ENCODE measurements at places on chromosomes 6 and 20.

- no peak for DNase-seq
These were observed 9.3 kb upstream of the TXNDC5 start for GRCh38 chr6:7919871-7920270.

- no peak for DNase-seq
These were observed 8.7 kb downstream of the RNF24 start for GRCh38 chr20:4006640-4007039.

- no peak for DNase-seq
These were observed 5.2 kb upstream of the ZFAND3 start for GRCh38 chr6:37814374-37814773.

DNA sequence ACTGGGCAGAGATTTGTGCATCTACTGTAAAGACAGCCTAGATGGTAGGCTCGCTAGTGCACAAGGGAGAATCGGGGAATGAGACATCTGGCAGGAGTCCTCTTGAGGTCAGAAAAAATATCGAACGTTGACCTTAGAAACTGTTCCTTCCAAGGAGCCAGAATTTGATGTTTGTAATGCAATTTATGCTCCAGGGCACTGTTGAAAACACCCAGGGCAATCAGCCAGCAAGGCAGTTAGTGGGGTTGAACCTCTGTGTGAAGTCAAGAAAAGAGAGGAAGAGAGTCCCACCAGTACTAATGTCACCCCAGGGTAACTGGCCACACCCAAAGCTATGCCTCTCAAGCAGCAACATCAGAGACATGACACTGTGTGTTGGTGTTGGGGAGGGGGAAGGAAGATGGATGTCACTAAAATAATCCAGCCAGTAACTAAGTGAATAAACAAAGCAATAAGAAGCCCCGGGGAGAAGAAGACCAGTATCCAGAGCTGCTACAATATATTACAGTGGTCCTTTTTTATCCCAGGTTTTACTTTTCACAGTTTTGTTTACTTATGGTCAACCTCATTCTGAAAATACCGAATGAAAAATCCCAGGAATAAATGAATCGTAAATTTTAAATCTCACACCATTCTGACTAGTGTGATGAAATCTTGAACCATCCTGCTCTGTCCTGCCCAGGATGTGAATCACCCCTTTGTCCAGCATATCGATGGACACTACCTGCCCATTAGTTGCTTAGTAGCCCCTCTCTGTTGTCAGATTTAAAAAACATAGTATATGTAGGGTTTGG lies 32.9 kb upstream of the PDE10A start:
- no peak for DNase-seq

- DNase-seq = no peak
These were observed 289.9 kb downstream of the BTBD9 start for GRCh38 chr6:38349795-38350194.

GRCh38 chr20:50295762-50296449 lies 105.3 kb downstream of the CEBPB start:
- DNase-seq = no peak

DNA sequence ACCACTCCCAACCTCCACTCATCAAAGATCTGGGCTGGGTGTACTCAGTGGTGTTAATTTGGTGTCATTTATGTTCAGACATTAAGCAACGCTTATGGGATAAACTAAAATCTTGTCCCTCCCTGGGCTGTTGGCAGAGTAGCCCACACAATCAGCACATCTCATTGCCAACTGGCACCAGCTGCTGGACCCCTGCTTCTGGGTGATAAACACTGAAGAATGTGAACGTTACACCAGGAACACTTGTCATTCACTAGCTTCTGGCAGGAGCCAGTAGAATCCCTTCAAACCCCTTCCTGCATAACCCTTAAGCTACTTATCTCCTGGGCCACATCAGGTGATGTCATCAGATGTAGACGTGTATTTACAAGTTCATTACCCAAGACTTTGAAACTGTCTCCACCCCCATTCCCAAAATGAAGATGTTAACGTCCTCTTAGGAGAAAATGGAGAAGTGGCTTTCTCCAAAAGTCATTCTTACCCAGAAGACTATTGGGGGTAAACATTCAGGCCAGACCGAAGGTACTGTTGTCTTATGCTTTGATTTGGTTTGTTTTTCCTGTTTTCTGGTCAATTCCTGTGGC lies 107.8 kb upstream of the CD93 start:
- DNase-seq = no peak

DNA sequence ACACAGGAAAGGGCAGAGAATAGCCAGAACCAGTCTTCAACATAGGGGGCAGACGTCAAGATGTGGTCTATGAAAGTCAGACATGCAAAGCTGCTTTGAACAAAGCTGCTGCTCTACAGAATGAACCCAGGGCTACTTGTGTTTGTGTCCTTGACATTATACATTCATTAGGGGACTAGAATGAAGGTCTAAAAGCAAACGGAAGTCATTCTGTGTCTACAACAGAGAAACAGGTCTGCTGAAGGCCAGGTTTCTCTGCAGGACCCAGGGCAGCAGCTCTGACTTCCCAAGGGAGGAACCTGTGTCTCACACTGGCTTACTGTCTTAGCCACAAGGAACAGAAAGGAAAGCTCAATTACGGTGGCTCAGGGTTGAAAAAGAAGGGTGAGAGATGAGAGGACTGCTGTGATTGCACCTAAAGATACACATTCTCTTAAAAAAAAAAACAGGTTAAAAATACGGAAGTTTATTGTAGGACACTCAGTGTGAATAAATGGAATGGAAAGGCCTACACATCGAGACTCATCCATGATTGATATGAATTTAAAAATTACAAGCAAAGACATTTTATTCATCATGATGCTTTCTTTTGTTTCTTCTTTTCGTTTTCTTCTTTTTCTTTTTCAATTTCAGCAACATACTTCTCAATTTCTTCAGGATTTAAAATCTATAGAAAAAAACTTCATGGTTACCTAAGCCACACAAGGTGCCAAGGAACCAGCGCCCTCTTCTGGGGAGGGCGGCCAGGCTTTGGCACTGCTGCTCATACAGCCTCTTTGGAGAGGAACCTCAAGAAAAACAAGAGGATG lies 6.7 kb downstream of the PSMA7 start:
- no peak for DNase-seq

DNA sequence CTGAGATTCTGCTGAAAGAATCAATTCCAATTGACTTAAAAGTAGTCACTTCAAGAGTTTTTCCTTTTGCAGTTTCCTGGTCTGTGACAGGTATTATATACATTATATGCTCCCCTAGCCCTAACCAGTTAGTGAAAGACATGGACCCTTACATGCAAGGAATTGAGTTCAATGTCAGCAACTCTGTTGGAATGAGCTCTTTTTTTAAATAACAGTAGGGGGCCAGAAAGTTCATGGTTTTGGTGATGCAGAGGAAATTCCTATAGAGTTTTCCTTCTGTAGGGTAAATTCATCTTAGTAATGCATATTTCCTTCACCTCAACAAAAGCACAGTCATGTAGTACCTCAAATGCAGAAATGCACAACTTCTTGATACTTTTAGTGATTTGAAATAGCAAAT lies 172.2 kb downstream of the KIF6 start:
- no peak for DNase-seq

- no peak for DNase-seq
These were observed 71.8 kb downstream of the F13A1 start for GRCh38 chr6:6248651-6249050.

GRCh38 chr6:12473494-12473893 lies 183.3 kb downstream of the EDN1 start:
- no peak for DNase-seq

- DNase-seq = no peak
These were observed 141.8 kb upstream of the TENT5A start for GRCh38 chr6:81894306-81894705.

DNA sequence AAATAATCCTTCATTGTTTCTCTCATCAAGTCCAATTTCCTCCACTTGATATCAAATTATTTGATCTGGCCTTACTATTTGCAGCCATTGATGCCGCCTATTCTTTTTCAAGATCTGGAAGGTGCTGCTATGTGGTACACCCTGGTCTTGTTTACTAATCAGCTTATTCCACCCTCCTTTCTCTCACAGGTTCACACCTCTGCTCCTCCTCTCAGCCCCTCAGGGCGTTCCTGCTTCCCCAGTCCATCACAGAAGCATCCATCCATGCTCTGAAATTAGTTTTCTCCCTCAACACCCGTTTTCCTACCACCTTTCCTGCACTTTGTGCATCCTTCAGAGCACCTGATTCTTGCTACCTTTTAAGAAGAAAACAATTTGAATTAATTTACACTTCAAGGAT lies 183.6 kb downstream of the EPHA7 start:
- DNase-seq = no peak

GRCh38 chr6:82984720-82985119 lies 80.9 kb downstream of the UBE3D start:
- DNase-seq = no peak

DNA sequence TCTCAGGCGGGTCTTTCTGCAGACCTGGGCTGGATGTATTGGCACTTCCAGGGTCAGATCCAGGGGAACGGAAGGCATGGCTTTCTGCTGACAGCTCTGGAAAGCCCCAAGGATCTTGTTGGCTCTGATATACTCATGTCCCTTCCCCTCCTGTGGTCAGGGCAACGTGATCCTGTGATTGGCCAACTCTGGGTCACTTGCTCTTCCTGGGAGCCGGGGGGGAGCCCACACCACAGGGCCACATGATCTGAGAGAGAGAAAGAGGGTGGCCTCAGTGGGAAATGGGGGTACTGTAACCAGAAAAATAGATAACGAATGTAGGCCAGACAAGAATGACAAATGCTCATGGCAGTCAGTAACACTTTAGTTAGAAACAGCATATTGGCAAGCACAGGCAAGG lies 223.0 kb downstream of the NFATC2 start:
- DNase-seq = no peak

DNA sequence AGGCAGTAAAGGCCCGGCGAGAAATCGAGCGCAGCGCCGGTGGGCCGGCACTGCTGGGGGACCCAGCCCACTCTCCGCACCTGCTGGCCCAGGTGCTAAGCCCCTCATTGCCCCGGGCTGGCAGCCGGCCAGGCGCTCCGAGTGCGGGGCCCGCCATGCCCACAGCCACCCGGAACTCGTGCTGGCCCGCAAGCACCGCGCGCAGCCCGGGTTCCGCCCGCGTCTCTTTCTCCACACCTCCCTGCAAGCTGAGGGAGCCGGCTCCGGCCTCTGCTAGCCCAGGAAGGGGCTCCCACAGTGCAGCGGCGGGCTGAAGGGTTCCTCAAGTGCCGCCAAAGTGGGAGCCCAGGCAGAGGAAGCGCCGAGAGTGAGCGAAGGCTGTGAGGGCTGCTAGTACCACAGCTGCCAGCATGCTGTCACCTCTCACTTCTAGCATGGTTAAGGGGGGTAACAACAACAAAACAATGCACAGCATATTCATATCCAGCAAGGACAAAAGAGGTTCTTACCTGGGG lies 11.3 kb upstream of the GMPR start:
- no peak for DNase-seq

DNA sequence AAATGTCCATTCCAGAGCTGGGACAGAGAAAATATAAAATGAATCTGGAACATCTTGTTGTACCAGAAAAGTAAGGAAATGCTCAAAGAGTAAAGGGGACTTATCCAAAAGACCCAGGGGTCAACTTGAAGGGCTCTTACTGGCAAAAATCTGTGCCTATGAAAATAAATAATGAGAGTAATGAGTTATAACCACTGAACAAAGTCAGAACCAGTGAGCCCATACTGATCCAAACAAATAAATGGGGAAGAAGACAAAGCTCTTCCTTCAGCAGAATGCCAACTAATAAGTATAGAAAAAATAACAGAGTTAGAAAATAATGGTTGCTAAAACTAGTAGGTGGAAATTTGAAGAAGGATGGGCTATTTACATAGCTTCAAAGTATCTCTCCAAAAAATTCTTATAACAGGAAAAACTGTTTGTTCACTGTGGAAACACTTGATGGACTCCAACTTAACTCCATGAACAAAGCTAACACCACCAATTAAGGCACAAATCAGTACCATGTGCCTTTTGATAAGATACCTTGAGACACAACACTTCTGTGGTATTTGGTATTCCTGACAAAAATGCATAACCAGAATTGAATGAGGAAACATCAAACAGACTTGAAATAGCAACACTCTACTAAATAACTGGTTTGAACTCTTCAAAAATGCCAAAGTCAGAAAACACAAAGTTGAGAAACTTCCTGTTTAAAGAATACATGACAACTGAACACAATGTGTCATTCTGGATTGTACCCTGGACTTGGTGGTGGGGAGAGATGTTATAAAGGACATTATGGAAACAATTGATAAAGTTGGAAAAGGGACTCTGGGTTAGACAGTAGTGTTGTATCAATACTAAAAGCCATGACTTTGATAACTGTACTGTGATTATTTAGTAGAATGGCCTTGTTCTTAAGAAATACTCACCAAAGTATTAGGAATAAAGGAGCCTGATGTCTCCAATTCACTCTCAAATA lies 197.5 kb downstream of the ISM1 start:
- DNase-seq = no peak

GRCh38 chr6:135600931-135601330 lies 103.4 kb upstream of the AHI1 start:
- DNase-seq = no peak

- no peak for DNase-seq
These were observed 559.3 kb downstream of the C6orf118 start for GRCh38 chr6:164750128-164750527.

- DNase-seq = no peak
These were observed 252.9 kb upstream of the KCNG1 start for GRCh38 chr20:51275826-51276225.

DNA sequence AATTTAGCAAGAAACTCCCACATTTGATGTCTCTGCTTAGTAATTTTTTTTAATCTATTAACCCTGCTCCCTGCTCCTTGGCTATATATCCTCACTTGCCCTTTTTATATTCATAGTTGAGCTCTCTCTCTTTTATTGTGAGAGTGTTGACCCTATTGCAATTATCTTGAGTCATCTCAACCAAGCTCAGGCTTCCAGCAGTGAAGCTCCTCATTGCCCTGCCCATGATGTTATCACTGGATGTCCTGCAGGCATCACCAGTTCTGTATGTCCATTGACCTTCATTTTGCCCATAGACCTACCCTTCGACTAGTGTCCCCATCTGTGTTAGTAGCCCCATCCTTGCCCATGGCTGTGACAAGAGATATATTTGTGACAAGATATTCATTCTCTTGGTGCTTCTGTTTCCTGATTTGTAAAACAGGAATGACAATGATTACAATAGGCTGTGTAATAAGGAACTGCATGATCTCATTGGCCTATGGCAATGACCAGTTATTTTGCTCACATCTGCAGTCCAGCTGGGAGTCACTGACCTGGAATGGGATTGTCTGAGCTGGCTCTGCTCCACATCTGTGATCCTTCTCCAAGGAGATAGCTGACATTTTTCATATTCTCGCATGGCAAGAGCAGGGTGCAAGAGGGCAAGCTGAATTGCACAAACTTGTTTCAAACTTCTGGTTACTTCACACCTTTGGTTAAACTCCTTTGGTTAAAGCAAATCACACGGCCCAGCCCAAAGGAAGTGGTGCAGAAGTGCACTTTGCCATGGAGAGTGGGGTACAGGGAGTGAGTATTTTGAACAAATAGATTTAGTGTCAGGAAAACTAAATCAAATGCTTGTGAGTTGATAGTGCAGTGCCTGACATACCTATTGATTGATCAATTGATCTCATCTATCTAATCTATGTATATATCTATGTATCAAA lies 47.7 kb upstream of the CST5 start:
- DNase-seq = no peak
